ENCODE measurements at places on chromosomes 2 and 18.

DNA sequence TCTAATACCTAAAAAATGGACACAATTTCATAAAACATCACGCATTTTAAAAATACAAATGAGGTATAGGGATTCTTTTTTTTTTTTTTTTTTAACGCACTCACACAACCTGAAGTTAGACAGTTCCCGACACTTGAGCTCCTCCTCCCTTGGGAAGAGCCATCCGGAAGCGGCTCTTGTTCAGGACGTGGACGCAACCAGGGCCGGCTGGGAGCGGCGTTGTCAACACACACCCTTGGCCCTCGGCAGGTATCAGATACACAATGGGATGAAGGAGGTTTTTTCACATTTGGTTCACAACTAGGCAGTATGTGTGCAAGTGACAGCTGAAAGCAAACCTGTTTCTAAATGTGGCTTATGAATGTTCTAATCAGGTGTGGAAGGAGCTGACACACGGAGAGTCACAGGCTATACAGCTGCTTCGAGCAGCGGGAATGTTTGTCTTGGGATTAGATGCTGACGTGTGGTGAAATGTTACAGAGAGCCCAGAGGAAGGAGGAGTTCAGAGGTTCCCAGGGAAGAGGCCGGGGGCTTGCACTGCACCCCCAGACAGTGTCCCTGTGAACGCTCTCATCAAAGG lies 111.1 kb downstream of the PXDN start:
- no peak for DNase-seq

DNA sequence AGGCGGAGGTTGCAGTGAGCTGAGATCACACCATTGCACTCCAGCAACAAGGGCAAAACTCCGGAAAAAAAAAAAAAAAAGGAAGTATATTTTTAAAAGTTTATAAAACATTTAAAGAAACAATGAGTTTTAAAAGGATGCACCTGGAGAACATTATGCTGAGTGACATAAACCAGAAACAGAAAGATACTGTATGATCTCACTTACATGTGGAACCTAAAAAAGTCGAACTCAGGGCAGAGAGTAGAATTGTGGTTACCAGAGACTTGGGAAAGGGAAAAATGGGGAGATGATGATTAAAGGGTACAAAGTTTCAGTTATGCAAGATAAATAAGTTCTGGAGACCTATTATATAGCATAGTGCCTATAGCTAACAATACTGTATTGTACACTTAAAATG lies 52.8 kb upstream of the RTN4 start:
- no peak for DNase-seq

DNA sequence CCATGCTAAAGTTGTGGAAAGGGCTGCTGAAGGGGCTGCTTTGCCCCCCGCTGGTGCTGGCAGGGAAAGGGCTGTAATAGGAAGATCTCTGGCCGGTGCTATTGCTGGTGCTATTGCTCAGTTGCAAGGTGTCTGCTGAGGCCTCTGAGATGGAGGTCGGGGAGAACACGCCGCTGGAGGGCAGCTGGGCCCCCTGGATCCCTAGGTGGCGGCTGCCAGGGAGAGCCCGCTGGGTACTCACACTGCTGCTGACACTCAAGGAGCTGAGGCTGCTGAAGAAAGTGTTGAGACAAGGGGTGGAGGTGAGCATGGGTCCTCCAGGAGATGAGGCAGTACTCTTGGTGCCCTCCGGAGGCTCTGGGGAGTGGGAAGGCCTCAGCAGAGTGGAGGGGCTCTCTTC lies 4.2 kb downstream of the FOXI3 start:
- DNase-seq: no peak

DNA sequence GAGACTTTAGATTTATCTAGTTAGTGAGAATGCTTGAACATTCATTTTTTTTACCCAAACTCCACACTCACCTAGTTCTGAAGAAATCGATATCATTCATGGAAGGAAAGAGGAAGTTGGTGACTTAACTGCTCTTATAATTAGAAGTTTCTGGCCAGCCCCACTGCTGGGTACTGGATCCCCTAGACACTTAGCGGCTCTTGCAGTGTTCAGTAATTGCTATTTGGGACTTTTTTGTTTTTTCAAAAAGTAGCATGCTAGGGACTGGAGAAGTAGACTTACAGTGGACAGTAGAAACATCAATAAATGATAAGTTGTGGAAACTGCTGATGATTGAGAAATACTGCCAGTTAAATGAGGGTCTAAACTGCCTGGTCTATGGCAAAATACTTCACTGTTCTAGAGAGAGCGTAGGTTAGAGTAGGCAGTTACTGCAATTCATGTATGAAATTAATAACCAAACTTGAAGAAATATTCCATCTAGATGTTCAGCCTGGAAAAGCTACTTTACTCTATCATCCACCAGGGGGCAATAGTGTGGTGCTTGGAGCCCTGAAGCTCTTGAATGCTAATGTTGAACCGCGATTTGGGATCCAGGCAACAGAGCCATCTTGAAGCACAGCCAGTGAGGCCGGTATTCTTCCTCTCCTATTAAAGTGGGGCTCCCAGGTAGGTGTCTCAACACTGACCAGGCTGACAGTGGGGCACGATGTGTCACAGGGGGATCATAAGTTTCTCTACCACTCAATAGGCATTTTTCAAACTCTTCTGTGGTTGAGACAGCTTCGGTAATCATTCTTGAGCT lies 146.1 kb upstream of the SESTD1 start:
- DNase-seq: no peak

DNA sequence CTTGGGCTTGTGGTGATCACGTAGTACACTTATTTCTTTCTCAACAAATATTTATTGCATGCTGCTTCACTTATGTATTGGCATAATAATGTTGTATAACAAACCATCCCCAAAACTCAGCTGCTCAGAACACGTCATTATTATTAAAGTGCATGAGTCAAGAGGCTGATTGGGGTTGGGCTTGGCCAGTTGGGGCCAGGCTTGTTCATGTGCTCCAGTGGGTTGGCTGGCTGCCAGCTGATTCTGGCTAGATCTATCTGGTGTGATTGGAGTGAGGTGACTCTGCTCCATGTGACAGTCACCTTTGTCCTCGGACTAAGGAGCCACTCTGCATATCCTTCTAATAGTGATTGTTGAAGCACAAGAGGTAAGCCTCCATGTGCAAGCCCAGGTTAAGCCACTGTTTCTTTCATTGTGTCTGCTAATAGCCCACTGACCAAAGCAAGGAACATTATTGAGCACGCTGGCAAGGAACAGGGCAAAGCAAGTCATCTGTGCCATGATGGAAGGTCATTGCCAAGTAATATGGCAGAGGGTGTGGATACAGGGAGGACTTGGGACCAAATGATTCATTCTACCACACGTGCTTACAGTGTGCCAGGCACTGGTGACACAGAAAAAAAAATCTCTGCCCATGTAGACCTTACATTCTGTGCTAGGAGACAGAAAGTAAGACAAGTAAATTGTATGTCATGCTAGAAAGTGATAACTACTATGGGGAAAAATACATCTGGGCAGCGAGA lies 63.3 kb upstream of the TMEM182 start:
- DNase-seq: no peak

DNA sequence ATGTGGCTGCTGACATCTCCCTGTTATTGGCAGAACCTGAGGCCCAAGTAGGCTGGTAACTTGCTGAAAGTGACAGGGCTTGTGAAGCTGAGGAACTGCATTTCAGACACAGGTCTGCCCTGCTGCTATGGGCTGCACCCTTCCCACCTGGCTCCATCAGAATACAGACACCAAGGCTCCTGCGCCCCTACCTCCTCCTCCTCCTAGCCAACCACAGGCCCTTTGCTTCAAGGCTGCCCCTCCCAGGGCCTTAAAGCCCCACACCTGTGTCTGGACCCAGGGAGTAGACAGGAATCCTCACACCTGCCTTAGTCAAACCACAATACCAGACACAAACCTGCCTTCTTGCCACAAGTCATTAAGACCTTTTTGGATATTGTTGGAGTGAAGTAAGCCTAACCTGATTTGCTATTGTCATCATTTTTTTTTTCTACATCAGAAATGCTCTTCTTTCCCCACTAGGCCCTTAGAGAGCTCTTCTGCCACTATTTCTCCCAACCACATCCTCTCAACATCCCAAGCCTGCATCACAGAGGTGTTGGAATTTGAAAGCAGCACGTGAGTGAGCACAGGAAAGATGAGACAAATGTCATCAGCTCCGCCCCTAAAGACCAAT lies 489.7 kb downstream of the EIPR1 start:
- DNase-seq: no peak

DNA sequence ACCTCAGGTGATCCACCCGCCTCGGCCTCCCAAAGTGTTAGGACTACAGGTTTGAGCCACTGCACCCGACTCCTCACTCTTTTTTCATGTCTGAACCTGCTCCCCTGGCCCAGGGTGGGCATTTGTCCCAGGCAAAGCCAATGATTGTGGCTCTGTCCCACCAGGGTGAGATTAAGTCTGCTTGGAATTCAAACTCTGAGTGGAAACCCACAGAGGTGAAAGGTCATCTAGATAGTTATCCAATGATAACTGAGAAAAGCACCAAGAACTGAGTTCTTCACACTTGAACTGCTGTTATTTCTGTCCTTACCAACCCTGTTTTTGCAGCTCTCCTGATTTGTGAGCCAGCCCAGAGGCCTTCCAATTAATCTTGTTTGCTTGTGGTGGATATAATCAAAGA lies 62.4 kb upstream of the ACVR1 start:
- no peak for DNase-seq

GRCh38 chr18:11518788-11519685 lies 90.4 kb upstream of the SLC35G4 start:
- no peak for DNase-seq

- no peak for DNase-seq
These were observed 159.3 kb downstream of the HDAC4 start for GRCh38 chr2:239241431-239241960.

GRCh38 chr2:238080518-238080917 lies 19.6 kb upstream of the ESPNL start:
- no peak for DNase-seq

DNA sequence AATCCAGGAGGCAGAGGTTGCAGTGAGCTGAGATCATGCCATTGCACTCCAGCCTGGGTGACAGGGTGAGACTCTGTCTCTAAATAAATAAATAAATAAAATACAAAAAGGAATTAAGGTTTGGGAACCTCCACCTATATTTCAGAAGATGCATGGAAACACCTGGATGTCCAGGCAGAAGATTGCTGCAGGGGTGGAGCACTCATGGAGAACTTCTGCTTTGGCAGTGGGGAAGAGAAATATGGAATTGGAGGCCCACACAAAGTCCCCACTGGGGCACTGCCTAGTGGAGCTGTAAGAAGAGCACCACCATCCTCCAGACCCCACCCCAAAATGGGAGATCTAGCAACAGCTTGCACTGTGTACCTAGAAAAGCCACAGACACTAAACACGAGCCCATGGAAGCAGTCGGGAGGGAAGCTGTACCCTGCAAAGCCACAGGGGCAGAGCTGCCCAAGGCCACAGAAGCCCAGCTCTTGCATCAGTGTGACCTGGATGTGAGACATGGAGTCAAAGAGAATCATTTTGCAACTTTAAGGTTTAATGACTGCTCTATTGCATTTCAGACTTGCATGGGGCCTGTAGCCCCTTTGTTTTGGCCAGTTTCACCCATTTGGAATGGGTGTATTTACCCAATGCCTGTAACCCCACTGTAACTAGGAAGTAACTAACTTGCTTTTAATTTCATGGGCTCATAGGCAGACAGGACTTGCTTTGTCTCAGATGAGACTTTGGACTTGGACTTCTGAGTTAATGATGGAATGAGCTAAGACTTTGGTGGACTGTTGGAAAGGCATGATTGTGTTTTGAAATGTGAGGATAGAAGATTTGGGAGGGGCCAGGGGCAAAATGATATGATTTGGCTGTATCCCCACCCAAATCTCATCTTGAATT lies 265.3 kb downstream of the ZEB2 start:
- no peak for DNase-seq

- no peak for DNase-seq
These were observed 77.8 kb upstream of the STPG4 start for GRCh38 chr2:47232738-47233415.

DNA sequence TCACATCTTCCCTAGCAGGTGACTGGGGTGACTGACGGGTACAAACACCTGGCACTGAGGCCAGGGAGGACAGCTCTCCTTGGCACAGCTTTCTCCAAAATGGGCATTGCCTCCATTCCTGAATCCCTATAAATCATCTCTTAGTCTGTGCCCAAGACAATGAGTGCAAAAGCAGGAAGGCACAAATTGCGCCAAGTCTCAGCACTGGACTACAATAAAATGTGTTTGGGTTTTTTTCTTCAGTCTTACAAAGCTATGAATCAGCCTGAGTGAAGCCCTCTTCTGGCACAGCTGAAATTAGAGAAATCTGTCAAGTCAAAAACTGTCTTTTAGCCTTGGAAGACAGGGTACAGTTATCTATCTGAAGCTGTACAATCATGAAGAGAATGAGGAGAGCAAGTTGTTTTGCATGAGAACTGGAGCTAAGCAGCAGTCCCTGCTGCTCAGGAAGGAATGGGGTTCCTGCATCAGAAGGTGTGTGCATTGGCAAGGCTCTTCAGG lies 90.8 kb downstream of the EPB41L3 start:
- DNase-seq: no peak

DNA sequence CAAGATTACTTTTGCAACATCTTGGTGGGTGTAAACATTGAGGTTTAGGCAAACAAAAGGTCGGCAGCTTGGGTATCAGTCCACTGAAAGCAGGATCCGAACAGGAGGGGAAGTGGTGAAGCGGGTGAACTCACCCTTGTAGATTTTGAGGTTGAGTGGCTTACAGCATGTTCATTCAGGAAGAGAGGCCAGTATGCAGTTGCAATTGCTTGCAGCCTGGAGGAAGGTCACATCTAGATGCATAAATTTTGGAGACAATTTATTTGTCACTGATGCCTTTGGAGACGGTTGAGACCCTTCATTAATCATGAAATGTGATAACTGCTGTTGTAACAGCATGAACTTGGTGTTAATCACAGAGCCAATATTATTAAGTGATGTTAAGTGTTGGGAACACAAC lies 131.1 kb downstream of the LTBP1 start:
- DNase-seq: no peak

Measured in stimulated activated CD8-positive, alpha-beta memory T cell treated with anti-CD3 and anti-CD28 coated beads, Interleukin-15, amount 100 ng/mL, for 1 hour (primary cell).